Fibroblast of skin of left quadriceps (primary cell): ENCODE measurements at places on chromosomes 6 and 20.

DNA sequence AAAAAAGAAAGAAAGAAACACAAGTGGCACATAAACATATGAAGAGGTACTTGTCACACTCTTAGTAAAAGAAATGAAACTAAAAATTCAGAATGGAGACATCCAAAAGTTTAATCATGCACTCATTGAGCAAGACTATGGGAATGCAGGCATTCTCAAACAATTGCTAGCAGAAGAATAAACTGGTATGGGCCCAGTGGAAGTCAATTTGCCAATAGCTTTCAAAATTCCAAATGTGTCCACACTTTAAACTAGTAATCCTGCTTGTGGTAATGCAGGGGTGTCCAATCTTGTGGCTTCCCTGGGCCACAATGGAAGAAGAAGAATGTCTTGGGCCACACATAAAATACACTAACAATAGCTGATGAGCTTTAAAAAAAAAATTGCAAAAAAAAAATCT lies 97.4 kb downstream of the EPB41L2 start:
- DNase-seq, result peak; percentile 42

GRCh38 chr6:26124781-26125685 lies 37.8 kb downstream of the HFE start:
- no peak for DNase-seq

- no peak for DNase-seq
These were observed 10.8 kb upstream of the CPNE5 start for GRCh38 chr6:36850021-36850420.

GRCh38 chr6:143099647-143100046 lies 39.0 kb downstream of the AIG1 start:
- DNase-seq, result no peak
